Left ventricle myocardium superior (tissue), 1 donor: ENCODE measurements at places on chromosomes 1 and 21. TPM values are rescaled to one million over a fixed set of nuclear protein-coding genes. Genes with fewer than 3 reads are reported as not detected.

GRCh38 chr1:26752519-26752918 lies 35.2 kb upstream of the PIGV start:
- DNase-seq = peak; percentile 43

Gene OR2M3
- total RNA-seq = not detected

GRCh38 chr1:197213193-197213592 lies 54.9 kb upstream of the CRB1 start:
- no peak for DNase-seq

DNA sequence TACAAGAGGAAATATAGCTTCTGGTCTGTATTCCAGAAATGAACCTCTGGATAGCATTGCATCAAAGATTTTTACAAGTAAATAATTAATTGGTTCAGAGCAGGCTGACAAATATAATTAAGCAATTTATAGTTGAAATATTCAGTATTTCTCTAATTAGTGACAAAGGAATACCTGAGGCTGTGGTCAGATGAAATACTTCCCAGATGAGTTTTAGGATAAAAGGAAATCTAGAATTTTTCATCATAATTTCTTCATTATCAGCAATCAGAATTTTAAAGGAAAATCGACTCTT lies 112.8 kb downstream of the NEK7 start:
- DNase-seq = no peak

GRCh38 chr1:214861615-214862014 lies 220.9 kb upstream of the KCNK2 start:
- DNase-seq = no peak

GRCh38 chr1:59323879-59324278 lies 27.0 kb downstream of the FGGY start:
- DNase-seq = no peak

- DNase-seq = no peak
These were observed 1260.7 kb downstream of the PLA2G4A start for GRCh38 chr1:188089461-188089860.

Gene CLCNKB
- 2.1 TPM for total RNA-seq

DNA sequence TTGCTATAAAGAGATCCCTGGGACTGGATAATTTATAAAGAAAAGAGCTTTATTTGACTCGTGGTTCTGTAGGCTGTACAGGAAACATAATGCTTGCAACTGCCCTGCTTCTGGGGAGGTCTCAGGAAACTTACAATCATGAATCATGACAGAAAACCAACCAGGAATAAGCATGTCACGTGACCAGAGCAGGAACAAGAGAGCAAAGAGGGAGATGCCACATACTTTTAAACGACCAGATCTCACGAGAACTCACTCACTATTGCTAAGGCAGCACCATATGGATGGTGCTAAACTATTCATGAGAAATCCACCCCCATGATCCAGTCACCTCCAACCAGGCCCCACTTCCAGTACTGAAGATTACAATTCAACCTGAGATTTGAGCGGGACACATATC lies 49.8 kb upstream of the RCC1 start:
- no peak for DNase-seq

DNA sequence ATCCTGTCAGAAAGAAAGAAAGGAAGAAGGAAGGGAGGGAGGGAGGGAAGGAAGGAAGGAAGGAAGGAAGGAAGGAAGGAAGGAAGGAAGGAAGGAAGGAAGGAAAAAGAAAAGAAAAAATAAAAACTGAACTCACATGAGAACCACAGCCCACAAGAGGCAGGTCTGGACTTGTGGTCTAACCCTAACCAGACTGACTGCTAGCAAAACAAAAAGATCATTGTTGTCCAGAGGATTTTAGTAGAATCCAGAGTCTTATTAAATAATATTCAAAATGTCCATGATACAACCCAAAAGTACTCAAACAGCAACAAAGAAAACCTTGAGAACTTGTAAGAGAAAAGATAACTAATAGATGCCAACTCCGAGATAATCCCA lies 4.7 kb upstream of the ITGB2 start:
- DNase-seq = no peak

- DNase-seq = no peak
These were observed 206.8 kb upstream of the FOXD3 start for GRCh38 chr1:63115527-63115926.

Gene AKR7A3
- 0.20 TPM for total RNA-seq

Gene OR2T29
- total RNA-seq = not detected

Gene PLA2G2C
- not detected for total RNA-seq

DNA sequence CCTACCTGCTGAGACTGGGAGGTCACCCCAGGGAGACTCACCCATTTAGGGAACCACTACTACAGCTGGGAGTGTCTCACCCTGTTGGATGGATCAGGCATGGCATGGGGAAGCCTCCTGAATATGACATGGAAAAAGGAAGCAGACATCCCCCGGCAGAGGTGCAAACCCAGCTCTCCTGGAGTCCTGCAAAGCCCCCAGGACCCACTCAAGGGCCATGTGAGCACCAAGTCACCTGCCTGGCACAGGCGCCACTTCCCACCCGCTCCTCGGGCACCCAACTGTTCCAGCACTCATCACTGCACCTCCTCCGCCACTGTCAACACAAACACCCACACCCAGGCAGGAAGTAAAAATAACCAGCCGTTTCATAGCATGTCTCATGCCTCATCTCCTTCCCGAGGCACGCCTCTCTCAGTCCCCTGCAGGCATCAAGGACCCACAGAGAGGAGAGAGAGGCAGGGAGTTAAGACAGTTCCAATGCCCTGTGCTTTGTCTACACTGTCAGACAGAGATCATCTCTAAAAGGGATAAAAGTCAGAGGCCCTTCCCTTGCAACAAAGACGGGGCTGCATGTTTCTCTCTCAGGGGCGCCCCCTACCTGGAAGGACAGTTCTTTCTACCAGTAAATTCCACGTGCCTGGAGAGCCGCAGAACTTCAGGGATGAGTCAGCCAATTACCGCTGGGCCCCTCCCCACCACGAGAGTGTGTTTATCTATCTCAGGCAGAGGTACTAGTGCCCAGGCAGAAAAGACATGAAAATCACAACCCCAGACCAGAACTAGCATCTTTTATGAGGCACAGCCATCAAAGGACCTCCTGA lies 150.1 kb upstream of the SOD1 start:
- no peak for DNase-seq

DNA sequence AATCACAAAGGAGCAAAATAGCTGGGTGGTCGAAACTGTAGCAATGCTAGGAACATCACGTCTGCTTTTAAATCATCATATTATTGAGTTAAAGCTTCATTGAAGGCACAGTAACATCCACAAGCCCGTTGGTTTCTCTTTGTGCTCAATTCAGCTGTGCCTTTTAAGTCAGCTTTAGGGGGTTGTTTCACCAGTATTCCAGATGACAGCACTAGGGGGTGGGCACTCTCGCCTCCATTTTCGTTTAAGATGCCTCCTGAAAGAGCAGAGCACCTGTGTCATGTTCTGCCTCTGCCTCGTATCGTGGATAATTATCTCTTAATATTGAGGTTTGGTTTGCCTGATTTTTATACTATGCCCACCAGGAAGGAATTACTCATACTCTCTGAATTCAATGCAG lies 139.8 kb upstream of the PTBP2 start:
- DNase-seq = no peak

Gene LAMC2
- 3.7 TPM for total RNA-seq

DNA sequence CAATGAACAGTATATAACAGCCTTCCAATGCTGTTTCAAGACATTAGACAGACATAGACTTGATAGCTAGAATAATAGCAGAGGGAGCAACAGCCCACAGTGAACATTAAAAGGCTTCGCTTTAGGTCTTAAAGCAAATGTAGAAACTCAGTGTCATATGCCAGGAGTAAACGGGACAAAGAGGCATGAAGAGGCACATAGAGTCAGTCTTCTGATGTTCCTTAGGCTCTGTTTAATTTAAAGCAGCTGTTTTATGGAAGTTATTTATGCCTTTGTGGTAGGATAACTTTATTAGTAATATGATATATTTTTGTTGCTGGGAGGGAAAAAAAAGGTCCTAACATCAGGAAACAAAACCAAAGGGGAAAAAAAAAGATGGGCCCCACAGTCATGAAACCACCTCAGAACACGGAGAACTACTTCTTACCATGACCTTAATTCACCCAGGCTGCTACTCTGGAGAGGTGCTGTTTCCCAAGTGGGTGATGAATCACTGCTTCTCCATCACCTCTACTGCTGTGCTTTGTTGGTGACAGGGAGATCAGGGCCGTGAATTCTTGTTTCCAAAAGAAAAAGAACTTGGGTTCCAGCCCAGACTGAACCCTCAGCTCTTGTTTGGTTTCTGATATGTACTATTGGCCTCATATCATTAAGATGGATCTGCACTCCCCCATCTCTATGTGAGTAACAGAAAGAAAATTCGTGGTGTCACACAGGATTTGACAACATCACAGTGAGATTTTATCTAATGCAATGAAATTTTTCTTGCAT lies 616.9 kb downstream of the KIF26B start:
- DNase-seq = no peak

DNA sequence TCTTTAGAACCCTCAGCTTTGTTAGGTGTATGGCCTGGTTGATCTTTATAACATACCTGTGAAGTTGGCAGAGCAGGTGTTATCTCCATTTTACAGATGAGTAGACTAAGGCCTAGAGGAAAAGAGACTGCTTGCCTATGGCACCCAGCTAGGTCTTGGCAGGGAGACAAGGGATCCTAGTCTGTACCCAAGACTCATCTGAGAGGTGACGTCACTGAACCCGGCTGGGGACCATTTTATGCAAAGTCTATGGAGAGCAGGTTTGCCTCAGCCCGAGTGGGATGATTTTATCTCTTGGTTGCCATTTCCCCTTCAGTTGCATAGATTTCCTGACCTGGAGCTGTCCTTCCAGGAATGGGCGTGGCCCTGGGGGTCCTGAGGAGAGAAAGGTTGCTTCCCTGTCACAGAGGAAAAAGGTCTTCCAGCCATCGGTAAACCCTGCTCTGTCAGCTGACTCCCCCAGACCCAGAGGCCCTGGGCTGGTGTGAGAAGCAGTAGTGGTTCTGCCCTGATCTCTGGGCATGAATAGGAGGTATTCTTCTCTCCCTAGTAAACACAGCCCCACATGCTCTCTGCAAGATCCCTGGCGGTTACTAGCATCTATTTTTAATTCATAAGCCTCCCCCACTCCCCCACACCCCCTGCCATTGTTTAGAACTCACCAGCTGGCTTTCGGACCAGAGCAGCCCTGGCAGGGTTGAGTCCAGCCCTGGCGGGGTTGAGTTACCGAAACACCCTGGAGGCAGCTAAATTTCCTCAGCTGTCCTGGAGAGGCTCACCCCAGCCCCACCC lies 19.6 kb downstream of the TMCC2 start:
- no peak for DNase-seq

DNA sequence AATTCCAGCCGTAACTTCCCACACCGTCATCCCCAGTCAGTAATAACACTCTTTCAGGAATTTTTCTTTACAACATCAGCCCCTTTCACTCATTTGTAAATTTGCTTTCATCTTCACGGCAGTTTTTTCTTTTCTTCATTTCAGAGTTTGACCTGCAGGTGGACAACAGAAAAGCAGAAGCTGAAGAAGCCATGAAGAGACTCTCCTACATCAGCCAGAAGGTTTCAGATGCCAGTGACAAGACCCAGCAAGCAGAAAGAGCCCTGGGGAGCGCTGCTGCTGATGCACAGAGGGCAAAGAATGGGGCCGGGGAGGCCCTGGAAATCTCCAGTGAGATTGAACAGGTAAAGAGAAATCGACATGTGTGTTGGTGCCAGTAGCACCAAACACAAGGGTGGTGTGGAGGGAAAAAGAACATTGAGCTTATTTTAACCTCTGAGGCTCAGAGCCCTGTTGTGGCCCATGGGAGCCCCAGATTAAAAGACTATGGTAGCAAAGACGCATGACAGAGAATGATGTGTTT lies 53.2 kb downstream of the LAMC2 start:
- no peak for DNase-seq
